ENCODE measurements at places on chromosomes 3 and 15.
A peak's percentile ranks its signal among the peaks of the same experiment; 100 is the strongest.

- DNase-seq = no peak
Observed at GRCh38 chr15:52338058-52338457, 42.5 kb upstream of the MYO5C start.

- no peak for DNase-seq
Observed at GRCh38 chr3:149625795-149626194, 32.0 kb downstream of the WWTR1 start.

- DNase-seq = no peak
Observed at GRCh38 chr3:189137416-189137815, 34.4 kb upstream of the TPRG1 start.

DNA sequence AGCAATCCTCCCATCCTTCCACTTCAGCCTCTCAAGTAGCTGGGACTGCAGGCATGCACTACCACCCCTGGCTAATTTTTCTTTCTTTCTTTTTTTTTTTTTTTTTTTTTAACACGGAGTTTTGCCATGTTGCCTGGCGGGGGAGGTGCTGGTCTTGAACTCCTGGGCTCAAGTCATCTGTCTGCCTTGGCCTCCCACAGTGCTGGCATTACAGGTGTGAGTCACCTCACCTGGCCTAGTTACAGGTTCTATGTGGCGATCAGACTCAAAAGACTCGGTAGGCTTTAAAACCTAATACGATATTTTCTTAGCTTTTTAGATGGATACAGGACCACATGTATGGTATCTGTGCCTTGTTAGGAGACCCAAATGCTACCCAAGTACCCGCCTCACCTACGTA, 14.0 kb upstream of the SLC25A26 start:
- no peak for DNase-seq

DNA sequence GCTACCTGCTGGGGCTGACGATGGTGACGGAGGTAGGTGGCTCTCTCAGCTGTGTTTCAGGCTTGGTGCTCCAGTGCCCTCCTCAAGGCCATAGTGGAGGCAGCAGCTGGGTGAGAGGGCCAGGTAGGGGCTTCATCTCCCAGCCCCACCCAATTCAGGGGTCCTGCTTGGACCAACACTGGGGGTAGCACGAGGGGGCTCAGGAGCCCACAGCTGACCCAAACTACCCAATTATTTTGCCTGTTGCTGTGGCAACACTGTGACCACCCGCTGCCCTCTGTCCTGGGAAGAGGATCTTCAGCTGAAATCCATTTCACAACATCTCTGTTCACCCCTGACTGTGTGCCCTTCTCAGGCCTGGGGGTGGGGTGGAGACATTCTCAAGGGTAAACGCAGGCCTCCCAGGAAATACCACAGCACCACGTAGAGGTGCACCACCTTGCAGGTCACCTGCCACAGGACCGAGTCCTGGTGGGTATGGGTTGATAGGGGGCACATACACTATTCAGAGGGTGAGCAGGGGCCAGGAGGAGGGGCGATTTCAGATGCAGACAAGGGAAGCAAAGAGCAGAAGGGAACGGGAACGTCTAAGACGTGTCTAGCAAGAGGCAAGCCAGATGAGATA, 62.7 kb downstream of the GRIP2 start:
- no peak for DNase-seq

DNA sequence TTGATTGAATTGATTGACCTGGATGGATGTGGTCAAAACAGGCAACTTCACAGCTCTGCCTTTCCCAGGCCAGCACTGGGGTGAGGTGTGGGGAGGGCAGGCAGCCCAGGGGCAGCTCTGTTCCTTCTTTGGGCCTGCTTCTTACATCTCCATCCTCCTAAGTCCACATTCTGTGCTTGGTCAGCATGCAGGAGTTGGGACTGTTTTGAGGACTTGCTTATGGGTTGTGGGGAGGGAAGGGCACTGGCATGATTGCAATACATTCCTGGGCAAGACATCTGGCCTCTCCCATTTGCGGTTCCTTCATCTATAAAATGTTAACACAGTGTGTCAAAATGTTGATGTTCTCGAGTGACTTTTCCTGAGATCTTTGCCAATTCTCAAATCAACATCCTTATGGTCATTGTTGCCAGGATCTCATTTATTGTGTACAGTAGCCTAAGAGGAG, 84.1 kb downstream of the ST6GAL1 start:
- DNase-seq = no peak

DNA sequence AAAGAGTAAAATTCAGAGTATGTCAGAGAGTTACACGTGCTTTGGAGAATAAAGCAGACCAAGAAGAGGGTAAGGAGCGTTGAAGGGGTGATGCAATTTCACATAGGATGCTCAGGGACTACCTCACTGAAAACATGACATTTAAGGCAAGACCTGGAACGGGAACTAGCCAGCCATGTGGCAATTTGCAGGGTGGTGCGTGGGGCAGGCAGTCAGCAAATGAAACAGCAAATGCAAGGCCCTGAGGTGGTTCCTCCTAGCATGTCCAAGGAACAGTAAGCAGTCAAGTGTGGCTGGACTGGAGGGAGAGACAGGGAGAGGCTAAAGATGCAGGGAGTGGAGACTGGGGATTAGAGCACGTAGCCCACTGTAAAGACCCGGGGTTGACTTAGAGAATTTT, 146.1 kb upstream of the LPP start:
- DNase-seq = peak; percentile 53

DNA sequence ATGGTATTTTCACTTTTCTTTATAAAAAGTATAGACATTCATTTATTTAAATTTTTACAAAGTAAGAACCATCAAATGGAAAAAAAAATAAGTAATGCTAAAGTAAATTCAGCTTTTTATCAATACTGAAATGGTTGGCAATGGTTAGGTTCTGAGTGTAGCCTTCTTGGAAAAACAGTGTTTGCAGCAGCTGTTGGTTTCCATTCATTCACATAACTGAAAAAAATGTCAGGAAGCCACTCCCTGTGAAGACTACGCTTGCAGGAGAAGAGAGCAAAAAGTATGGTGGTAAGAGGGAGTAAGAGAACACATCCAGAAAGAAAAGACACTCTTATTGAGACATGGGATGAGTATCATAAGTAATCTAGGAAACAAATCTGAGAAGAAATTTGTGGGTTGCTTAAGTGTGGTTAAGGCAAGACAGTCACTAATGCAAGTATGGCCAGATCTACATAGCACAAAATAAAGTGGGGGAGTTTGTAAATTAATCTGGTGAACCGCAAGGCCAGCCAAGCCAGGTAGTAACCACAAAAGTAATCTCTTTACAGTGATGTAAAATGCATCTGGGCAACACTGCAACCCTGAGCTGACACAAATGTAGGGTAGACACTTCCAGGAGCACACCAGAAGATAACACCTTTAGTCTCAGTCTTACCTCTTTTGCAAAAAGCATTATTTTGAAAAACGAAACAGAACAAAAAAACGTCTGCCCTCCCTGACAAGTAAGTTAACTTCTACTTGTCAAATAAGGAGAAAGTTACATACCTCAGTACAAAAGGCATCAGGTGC, 133.7 kb downstream of the IGSF11 start:
- DNase-seq = no peak

DNA sequence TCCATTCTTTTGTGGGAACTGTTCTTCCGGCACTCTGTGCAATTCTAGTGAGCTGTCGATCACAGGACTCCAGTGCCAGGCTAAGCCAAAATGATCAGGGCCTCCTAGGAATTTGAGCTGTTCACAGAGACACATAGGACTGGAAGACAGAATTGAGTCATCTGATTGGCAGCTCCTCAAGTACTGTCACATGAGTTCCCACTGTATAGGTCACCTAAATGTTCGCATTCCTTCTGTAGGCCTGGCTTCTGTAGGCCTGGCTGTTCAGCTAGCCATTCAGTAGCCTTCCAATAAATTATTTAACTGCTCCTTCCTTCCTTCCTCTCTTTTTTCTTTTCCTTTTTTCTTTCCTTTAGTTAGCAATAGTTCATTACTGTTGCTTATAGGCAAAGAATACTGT, 4.3 kb downstream of the PROS1 start:
- DNase-seq = no peak

DNA sequence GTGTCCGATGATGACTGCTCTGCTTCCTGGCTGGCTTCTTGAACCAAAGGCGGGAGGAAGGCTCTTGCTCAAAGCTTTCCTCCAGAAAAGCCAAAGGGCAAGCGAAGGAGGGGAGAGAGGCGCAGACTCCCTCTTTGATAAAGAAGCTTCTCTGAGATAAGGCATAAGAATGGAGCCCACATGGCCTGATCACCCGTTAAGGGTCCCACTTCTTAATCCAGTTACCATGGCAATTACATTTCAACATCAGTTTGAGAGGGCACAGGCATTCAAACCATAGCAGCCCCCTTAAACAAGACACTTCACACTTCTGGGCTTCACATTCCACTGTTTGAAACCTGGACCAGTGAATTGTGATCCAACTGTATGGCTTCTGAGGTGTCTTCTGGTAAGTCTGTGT, 8.0 kb downstream of the ABHD17C start:
- DNase-seq = no peak

GRCh38 chr3:77303955-77304699, 264.2 kb downstream of the ROBO2 start:
- no peak for DNase-seq

DNA sequence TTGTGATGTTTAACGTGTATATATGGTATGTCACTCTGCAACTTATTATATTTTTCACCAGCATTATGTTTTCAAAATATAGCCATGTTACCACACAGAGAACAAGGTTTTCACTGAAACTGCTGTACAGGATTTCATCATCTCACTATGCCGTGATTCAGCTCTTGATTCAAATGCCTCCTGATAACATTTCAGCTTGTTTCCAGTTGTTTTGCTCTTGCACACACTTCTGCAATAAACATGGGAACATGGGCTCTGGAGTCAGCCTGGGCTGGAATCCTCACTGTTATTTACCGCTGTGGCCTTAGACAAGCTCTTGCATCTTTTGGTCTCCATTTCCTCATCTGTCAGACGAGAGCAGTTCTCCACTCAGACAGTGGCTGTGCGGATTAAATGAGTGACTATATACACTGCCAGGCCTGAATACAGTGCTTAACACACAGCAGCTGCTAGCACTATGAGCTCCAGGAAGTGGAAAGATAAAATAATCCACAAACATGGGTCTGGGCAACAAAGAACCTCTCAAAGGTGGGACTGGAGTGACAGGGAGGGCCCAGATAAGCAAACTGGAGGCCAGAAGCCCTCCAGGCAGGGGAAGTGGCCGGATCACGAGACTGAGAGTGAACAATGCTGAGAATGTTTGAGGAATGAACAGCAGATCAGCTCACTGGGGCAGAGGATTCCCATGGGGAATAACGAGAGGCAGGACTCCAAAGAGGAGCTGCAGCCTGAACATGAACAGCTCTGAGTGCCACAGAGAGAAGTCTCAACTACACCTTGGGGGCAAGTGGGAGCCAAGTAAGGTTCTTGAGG, 17.7 kb downstream of the NTRK3 start:
- DNase-seq = no peak
